ENCODE measurements at places on chromosomes 3 and 15.

DNA sequence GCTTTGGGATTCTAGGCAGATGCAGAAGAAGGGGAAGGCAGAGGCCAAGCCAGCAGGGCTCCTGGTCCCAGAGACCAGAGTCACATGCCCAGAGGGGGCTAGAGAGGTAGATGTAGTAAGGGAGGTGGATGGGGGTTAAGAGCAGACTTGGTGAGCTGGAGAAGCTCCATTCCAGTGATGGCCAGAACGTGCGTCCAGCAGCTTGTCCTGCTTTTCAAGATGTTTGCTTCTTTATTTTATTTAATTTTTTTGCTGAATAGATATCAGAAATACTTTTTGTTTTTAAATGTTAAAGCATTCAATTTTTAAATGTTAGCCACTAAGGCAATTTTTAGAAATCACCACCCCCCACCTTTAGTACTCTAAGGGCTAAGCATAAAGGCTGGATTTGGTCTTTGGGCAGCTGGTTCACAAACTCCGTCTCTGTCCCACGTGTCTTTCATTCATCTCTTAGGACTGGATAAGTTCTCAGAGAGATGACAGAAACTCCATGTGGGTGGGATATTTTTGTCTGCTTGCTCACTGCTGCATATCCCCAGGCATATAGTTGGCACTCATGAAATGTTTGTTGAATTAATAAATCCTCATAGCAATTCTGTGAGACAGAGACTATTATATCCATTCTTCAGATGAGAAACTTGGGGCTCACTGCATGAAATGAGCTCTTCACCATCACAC is 6.7 kb downstream of the COLQ start:
- no peak for DNase-seq

- DNase-seq, result no peak
Measured at GRCh38 chr3:105783631-105784030, 85.2 kb downstream of the CBLB start.

GRCh38 chr3:146896711-146897110 is 291.6 kb upstream of the PLSCR5 start:
- DNase-seq, result no peak

DNA sequence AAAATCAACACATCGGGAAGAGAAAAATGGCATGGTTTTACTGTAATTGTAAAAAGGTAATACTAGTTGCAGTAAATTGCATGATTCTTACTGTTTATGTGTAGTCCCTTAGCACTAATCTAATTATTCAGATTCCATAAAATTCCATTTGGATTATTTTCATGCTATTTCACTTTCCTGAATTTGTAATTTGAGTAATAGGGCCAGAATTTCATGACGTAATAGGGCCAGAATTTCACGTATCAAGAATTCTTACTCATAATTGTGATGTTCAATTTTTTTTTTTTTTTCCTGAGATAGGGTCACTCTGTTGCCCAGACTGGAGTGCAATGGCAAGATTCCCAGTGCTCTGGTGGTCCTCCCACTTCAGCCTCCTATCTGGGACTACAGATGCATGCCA is 2.9 kb upstream of the U2SURP start:
- no peak for DNase-seq

DNA sequence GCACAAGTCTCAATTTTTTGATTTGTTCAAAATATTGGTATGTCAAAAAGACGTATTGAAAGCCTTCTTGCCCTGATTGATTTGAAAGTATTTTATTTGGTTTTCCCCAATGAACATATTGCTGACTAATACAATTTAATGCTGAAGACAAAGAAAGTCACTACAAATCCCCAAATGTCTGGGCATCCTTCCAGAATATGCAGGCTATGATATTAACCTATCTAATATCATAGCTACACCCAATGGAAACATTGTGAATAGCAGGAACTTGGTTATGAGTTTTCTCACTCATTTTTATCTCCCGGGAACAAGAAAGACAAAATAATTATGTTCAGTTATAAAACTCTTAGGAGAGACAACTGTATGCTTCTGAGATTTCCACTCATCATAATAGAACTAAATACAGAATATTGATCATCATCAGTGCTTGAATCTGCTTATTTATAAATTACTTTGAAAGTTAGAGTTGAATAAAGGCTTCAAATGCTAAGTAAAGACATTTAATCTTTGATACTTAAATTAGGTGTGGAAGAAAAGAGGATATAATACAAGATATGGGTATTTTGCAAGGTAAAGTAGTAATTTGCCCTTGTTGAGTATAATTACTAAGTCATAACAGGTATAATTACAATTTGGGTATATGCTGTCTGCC is 483.9 kb downstream of the RBMS3 start:
- no peak for DNase-seq

DNA sequence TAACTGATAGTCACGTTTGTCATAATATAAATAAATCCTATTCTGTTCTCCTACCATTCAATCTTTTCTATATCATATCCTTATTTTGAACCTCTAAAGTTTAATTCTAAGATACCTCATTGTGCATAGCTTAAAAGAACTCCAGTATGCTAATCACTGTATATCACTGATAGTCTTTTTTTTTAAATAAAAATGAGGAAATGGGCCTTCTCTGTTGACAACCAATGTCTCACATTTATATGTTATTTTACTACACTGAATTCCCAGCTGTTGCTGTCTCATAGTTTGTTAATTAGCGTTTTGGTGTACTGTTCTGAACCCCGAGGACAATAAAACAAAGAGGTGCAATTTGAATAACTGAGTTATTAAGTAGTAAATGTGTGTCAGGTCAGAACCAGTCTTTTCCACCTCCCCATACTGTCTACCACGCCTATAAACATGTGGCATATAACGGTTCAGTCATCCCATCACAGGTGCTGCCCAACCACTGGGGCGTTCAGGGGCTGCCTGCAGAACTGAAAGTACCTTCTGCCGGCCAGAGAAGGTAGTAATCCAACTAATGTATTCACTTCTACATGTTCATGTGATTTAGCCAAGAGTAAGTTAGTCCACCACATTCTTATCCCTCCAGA is 14.9 kb downstream of the CBLB start:
- no peak for DNase-seq

DNA sequence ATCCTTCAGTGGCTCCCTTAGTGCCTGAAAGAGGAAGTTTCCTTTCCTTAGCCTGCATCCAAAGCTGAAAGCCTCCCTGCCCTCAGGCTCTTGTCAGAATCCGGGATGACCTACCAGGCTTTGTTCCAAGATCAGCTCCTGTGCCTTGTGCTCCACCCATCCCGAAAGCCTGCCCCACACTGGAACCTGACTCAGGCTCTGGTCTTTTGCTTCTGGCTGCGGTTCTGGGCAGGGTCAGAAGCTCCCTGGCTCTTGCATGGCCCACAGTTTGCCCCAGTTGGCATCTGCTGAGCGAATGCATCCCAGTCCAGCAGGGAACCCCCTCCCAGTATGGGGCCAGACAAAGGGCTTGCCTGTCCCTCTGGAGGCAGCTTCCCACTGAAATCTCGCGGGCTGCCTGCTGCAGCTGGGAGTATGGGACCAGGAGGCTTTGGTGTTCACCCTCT is 25.9 kb upstream of the KIF23 start:
- DNase-seq, result no peak

GRCh38 chr3:119703820-119704531 is 1.2 kb downstream of the CFAP91 start:
- DNase-seq, result no peak

DNA sequence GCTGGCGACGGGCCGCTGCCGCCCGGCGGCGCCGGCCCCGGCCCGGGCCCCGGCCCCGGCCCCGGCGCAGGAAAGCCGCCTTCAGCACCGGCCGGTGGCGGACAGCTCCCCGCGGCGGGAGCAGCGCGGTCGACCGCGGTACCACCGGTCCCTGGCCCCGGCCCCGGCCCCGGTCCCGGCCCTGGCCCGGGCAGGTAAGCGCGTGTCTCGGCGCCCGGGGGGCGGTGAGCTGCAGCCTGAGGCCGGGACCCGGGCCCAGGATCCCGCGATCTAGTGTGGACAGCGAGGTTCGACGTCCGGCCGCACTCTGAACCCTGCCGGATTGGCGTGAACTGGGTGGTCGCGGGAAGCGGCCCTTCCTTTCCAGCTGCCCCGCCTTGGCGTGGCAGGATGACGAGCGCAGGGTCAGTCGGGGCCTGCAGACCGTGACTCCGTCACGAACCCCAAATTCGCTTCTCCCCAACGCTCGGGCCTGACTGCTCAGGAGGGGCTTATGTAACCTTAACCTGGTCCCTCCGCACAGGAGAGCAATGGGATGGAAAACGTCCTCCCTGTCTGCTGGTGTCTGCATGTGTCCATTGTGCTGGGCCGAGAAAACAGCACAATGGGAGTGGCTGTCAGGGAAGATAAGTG is 472 bp downstream of the BSN start:
- no peak for DNase-seq

- no peak for DNase-seq
Measured at GRCh38 chr15:99331381-99331780, 80.1 kb downstream of the LRRC28 start.

DNA sequence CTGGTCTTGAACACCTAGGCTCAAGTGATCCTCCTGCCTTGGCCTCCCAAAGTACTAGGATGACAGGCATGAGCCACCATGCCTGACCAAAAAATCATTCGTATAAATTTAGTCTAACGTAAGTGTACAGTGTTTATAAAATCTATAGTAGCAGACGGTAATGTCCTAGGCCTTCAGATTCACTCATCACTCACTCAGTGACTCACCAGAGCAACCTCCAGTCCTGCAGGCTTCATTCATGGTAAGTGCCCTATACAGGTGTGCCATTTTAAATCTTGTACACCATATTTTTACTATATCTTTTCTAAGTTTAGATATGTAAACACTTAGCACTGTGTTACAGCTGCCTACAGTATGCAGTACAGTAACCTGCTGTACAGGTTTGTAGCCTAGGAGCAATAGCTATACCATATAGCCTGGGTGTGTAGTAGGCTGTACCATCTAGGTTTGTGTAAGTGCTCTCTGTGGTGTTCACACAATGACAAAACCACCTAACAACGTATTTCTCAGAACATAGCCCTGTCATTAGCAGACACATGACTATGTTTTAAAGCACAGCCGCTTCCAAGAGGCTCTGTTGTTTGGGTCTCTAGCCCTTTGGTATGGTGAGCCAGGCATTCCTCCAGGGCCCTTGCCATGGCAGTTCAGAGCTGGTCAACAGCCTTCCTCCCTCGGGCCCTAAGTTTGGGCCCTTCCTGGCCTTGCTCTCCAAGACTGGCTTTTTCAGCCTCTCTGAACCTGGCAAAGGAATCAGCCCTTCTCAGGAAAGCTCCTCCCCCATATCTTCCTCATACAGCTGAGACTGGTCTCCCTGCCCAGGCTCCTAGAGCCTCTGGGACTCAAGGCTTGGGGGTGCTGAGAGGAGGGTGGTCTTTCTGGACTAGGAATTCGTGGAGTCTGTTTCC is 1.9 kb upstream of the CCDC9B start:
- DNase-seq, result no peak

GRCh38 chr3:126918355-126918821 is 64.5 kb upstream of the PLXNA1 start:
- no peak for DNase-seq

GRCh38 chr15:38010395-38010794 is 76.0 kb downstream of the TMCO5A start:
- no peak for DNase-seq

GRCh38 chr15:22950256-22950990 is 29.7 kb downstream of the CYFIP1 start:
- no peak for DNase-seq

GRCh38 chr3:126613479-126614188 is 41.3 kb downstream of the TXNRD3 start:
- no peak for DNase-seq

DNA sequence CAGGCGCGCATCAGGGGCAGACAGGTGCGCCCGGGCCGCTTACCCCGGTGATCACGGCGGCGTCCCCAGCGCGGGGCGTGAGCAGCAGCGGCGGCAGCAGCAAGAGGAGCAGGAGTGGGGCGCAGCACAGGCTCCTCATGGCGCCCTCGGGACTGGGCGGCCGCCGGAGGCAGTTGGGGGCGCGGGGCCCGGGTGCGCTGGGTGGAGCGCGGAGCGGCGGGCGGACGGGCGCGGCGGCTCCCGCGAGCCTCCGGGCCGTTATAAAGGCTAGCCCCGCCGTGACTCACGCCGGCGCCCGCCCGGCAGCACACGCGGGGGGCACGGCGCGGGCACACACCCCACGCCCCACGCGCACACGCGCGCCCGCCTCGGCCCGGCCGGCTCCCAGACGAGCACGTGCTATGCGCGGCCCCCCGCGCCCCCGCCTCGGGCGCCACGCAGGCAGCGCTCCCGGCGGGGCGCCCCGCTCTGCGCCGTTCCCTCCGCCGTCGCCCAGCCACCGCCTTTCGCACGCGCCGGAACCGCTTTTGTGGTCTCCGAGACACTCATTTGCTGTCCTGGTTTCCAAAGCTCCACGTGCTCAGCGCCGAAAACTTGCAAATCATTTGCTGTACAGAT is at the start of gene PROK2:
Gene PROK2 (minus strand): TSS at position 235 of the 618 bp plus-strand sequence. CDS start 96 bp downstream, at position 139.
- peak; percentile 28 for DNase-seq

DNA sequence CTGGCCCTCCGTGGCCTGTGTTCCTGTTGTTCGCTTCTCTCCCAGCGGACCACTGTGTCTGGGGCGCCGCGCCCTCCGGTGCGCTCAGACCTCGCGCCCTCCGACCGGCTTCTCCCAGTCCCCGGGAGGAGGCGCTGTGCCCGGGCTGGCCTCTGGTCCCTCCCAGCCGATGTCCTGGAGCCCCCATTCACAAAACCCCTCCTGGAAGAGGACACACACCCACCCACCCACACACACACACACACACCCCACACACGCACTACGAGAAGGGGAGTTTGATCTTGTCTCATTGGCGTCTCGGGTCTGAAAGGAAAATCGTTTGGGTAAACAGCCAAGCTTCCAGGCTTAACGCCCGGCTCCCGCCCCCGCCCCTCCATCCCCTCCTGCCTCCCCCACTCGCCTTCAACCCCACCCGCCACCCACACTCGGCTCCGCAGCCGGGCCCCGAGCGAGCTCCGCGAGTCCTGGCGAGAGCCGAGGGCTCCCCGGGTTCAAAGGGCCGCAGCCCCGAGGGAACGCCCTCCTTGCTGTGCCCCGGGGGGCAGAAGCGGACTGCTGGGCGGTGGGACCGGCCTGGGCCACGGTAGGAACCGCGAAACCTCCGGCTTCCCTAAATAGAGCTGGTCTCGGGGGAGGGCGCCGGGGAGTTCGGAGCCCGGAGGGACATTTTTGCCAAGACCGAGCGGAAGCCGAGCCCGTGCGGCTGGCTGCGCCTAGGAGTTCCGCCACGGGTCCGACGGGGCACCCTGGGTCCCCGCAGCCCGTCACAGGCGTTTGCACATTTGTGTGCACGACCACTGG is 23.6 kb downstream of the NR2F2 start:
- DNase-seq, result no peak

DNA sequence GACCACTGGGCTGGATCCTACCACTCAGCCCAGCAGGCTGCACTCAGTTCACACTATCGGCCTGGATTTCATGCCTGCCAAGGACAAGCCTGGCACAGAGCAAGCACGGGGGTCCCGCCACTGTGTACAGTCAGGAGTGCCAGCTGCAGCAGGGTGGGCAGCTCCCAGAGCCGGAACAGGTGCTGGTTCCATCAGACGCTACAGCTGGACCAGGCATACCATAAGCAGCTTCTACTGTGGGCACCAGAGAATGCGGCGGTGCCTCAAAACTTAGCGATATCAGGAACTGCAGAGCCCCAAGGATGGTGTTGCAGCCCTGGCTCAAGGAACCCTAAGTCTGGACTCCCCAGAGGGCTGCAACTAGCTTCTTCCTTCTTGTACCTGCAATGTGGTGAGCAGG is 124.8 kb downstream of the BCHE start:
- DNase-seq, result no peak
